ENCODE measurements at places on chromosomes 7 and 10.

DNA sequence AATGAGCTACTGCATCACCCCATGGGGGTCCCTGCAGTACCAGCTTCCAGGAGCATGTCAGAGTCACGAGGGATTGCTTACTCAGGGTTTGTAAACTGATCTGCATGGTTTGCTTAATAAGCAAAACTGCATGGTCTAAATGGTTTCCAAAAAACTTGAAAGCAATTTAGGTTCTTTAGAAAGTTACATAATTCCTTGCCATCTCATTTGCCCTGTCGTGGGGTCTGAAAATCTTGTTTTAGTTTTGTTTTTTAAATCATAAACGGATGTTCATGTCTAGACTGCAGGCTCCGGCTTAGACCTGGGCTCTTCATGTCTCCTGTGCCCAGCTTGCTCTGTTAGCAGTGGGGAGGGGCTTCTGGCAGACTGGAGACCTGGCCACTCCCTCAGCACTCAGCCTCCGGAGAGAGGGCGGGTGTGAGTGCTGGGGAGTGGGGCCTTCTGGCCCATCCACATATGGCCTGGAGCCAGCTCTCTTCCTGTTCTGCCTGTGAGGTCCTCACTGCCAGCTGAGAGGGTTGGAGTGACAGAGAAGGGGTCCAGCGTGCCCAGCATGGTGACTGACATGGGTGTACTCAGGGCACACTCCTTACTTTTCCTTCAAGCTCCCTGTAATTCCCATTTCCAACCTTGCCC, 17.5 kb downstream of the PRF1 start:
- no peak for DNase-seq

GRCh38 chr10:43964486-43964885, 315.8 kb upstream of the ZNF32 start:
- DNase-seq: no peak

- no peak for DNase-seq
These were observed 186.9 kb downstream of the SND1 start for GRCh38 chr7:127838816-127839415.

DNA sequence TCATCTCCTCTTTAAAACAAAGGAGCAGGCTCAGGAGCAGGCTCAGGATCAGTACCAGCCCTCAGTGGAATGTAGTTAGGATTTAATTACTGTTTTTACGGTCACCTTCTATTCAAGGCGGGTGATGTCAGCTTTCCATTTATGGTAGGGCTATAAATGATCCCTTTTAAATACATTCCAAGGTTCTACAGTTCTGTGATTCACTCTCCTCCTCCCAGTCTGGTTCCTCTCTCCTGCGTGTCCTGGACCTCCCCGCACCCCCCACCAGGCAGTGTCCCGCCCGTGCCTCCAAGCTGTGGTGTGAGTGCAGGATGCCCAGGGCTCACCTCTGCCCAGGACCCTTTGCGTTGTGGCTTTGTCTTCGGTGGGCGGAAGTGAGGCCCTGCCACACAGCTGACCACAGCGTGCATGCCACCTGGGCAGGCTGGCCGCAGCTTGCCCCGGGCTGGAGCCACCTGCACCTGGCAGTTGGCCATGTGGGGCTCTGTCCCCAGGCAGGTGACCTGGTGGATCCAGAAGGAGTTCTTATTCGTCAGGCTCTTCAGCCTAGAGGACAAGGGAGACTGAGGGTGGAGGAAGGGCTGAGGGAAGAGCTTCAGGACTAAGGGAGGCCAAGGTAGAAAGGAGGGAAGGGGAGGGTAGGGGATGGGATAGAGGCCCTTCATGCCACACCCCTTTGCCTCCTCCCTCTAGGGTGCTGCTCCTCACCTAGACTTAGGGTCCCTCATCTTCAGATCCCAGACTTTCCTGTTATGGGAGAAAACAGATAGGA, 9.1 kb downstream of the LOXL4 start:
- DNase-seq: no peak

DNA sequence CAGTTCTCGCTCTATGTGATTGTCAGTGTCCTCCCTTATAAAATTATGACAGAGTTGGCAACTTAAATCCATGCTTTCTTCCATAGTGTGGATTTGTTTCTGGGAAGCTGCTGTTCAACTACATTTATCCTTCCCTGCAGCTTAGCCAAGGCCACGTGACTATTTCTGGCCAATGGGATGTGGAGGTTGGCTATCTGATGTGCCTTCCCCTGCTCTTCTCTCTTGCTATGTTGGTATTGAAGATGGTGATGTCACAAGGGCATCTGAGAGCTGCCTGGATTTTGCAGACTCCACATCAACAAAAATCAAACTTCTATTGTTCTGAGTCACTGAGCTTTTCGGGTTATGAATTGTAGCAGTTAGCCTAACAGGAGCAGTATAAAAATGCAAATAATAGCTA, 164.9 kb upstream of the RHOBTB1 start:
- DNase-seq: no peak

- peak; percentile 63 for DNase-seq
These were observed at the start of gene BMPER for GRCh38 chr7:33905389-33906032. TSS of gene BMPER (plus strand) at chr7:33905539. CDS start at chr7:33905614, 75 bp downstream.

- DNase-seq: peak; percentile 47
These were observed 127.8 kb upstream of the BTBD16 start for GRCh38 chr10:122143238-122143841.

- peak; percentile 37 for DNase-seq
These were observed 31.3 kb upstream of the TPST1 start for GRCh38 chr7:66173856-66174255.

GRCh38 chr10:91672021-91672608, 39.2 kb upstream of the PPP1R3C start:
- DNase-seq: no peak

GRCh38 chr7:138768241-138768640, 29.6 kb upstream of the TMEM213 start:
- no peak for DNase-seq

DNA sequence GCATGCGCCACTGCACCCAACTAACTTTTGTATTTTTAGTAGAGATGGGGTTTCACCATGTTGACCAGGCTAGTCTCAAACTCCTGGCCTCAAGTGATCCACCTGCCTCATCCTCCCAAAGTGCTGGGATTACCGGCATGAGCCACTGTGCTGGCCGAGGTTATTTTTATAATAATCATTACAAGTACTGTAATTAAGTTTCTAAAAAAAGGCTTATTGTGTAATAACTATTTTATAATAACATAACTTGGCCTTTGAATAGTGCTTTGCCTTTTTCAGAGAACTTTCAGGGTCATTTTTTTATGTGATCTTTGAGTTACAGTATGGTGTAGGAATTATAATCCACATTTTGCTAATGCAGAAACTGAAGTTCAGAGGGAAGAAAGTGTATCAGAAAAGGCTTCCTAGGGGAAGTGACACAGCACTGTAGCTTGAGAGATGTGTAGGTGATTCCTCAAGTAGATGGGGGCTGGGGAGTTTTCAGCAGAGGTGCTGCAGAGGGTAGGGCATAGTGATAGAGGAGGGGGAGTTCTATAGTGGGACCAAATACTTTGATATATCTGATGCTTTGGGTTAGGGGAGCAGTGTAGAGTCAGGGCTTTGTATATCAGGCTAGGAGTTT, 9.2 kb upstream of the SYPL1 start:
- DNase-seq: no peak

GRCh38 chr10:97914171-97914836, 64.7 kb downstream of the GOLGA7B start:
- no peak for DNase-seq

- no peak for DNase-seq
These were observed 86.0 kb downstream of the ARID5B start for GRCh38 chr10:61987537-61987936.

DNA sequence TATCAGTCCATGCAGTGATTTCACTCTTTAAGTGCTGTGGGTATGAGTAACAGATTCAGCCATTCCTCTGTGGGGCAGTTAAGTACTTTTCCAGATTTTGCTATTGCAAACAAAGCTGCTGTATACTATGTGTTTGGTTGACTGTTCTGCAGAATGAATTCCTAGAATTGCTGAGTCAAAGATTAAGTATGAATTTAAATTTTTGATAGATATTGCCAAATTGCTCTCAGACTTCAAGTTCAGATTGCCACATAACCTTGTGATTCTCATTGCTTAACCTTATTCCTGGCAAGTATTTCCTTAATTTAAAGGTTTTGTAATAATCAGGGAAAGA, 21.6 kb upstream of the SAR1A start:
- peak; percentile 92 for DNase-seq

DNA sequence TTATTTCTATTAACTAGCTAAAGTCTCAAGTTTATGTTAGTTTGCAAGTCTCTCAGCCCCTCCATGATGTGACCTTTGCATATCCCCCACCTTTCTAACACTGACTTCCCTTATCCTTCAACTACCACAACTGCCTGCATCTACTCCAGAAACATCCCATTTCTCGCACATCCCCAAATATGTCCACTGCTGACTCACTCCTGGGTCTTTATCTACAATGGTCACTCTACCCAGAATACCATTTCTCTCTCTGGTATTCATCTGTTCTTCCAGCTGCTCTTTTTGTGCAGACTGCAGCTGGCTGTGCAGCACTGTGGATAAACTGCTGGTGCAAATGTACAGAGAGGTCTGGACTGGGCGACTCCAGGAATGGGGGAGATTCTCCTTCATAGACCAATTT, 32.7 kb upstream of the PRSS1 start:
- no peak for DNase-seq

DNA sequence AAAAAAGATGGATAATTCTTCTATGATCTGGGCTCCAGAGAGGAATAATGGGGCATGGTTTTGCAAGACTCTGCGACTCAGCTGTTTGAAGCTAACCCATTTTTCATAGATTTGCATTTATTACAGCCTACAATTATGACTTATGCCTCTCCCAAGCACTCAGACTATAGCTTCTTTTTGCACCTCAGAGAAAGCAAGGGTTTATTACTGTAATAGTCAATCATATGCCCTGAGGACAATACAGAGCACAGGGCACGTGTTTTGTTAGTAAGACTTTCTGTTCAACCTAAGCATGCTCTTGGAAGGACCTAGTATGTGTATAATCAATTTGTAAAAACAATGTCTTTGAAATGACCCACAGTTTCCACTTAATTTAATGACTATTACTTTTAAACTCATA, 221.2 kb downstream of the PARD3 start:
- no peak for DNase-seq

GRCh38 chr10:3397231-3397630, 224.6 kb upstream of the PITRM1 start:
- no peak for DNase-seq

DNA sequence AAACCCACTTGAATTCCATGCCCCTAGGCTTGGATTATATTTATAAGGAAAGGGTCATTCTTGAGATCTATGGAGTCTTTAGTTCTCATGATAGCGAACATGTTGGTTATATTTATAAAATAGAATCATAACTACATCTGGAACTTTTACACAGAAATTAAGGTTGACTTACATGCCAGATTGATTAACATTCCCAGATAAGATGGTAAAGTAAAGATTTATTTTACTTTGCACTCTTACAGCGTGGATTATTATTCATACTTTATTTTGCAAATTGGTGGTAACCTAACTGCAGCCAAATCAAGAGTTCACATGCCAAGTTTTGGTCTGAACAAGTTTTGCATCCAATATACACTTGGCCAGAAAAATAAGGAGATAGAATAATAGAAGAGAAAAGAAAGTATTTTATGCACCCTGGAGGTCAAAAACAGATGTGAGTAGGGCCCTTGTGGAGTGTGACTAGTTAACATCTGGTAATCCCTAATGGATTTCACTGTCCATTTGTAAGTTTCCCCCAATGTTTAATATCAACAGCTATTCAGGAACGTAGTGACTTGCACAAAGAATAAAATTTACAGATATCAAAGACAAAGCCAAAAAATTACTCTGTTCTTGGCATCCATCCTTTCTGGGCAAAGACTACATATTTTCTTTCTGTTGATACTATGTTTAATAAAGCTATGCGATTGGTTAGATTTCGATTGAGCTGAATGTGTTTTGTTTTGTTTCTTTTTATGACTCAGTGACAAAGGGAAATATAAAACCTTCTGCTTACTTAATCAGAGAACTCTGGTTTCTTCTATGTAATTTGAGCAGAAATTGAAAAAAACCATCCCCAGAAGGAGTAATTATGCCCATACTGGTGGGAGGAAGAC, 10.1 kb upstream of the TMEM26 start:
- no peak for DNase-seq

DNA sequence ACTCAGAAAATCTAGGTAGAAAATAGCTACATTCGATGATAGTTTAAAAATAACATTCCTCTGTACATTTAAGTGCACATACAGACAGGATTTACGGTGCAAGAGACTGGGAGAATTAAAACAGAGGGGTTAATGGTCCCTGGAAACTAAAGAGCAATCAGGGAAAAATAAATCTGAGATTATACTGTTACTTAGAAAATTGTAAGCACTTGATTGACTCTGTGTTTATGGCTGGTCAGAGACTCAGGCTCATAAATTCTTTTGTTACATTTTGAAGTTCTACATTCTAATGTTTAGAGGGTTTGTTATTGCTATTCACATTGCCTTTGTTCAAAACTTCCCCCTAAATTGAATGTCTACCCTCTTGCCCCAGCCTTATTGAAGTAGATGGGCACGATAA, 54.4 kb downstream of the CDCA7L start:
- DNase-seq: no peak

DNA sequence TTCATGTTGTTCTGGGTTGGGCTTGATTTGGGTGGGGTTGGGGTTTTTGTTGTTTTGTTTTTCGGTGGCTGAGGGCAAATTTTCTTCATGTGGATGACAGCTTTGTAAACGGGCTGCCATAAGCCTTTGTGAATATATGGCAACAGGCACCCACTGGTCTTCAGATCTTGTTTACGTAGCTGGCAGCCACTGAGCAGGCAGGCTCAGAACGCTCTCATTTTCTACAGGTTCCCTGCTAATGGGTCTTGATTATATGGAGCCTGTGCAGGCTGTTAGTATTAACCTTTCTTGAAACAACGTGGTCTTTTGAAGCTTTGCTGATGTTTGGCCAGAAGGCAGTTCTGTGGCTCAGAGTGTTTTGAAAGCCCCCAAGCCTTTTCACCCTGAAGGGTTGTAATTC, 199.7 kb downstream of the TNS3 start:
- no peak for DNase-seq

DNA sequence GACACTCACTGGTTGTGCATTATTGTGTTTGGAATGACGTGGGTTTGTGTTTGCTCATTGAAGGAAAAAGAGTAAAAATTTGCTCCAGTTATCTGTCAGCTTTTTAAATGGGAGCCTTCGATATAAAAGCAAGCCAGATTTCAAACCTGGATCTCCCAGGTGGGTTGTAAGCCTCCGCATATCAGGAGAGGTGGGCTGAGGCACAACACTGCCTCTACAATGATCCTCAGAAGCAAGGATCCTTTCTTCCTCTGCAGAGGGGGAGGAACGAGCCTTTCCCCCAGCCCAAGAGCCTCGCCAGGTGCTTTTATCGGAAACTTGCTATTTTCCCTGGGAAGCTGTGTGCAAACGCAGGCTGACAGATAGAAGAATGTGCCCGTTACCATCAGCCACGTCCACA, 331.0 kb upstream of the MGMT start:
- DNase-seq: no peak

- no peak for DNase-seq
These were observed 149.4 kb upstream of the MKI67 start for GRCh38 chr10:128275388-128276177.

Data from trophoblast cell (in vitro differentiated cells and primary cell).